ENCODE measurements at places on chromosomes 7 and 10.
A peak's percentile ranks its signal among the peaks of the same experiment; 100 is the strongest.

GRCh38 chr10:48945441-48946130, 5.9 kb upstream of the LRRC18 start:
- DNase-seq, result no peak

DNA sequence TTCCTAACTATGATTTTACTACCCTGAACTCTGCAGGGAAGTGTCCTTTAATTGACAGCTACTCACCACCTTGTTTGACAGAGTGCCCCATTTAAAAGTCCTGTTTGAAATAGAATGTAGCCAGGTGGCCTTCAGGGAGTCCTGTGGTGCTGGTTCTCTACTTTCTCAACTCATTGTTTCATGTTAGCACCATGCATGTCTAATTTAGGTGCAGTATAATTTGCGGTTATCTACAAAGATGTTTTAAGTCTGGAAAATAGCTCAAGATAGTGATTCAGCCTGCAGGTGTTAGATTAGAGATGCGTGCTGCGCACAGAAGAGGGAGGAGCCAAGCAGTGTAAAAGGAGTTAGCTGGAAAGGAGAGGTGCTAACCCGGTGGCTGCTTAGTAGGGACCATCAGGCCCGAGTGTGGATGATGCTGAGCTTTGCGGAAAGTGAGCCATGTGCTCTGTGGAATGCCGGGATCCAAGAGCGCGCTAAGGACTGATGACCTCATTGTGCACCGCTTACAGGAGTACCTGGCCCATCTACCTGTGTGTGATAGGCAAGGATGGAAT, 1.2 kb downstream of the CCM2 start:
- DNase-seq, result peak; percentile 49

GRCh38 chr7:115775981-115776380, 254.6 kb downstream of the TFEC start:
- DNase-seq, result no peak

DNA sequence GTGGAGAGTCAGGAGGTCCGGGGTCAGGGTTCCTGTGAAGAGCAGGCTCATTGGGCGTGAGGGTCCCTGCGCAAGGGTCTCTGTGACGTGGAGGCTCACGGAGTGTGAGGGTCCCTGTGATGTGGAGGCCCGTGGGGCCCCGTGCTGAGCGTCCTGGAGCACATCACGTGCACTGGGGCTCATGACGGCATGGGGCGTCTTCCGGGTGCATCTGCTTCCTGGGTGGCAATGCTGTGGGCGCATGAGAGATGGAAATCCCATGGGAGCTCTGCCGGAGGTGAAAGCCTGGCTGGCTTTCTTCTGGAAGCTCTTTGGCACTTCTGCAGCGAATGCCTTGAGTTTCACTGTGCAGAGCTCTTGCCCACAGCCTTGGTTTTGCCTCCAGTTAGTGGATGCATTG, 71.4 kb downstream of the WDR37 start:
- DNase-seq, result no peak

- no peak for DNase-seq
Observed at GRCh38 chr7:1382553-1383397, 76.5 kb downstream of the MICALL2 start.

DNA sequence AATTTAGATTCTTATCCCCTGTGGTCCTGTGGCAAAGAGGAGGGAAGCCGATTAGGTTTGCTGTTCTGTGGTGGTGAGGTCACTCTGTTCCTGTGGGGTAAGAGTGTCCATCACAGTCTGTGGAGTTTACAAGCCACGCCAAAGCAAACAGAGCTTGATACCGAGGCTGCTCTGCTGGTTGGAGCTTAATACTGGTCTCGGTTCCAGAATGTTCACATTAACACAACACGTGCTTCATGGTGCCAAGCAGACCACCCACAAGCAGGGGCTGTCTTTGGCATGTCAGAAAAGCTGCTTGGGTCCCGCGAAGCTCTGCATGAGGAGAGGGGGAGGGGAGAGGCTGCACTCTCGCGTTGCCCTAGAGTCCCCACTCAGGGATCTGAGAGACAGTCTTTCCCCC, 47.5 kb downstream of the DNAJB6 start:
- no peak for DNase-seq

DNA sequence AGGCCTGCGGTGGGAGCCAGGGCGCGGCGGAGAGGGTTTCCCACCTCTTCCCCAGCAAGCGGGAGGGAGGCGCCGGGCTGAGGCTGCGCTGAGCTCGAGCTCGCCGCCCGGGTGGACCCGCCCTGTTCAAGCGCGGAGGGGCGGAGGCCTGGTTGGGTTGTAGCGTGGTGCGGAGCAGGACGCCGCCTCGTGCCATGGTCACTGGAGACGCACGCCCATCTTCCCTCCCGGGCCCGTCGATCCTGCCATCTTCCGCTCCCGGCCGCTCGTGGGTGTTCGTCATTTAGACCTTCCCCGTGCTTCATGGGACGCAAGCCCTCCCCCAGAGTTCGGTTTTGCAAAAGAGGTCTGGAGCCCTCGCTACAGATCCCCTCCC, 9.3 kb upstream of the EN2 start:
- DNase-seq, result no peak

DNA sequence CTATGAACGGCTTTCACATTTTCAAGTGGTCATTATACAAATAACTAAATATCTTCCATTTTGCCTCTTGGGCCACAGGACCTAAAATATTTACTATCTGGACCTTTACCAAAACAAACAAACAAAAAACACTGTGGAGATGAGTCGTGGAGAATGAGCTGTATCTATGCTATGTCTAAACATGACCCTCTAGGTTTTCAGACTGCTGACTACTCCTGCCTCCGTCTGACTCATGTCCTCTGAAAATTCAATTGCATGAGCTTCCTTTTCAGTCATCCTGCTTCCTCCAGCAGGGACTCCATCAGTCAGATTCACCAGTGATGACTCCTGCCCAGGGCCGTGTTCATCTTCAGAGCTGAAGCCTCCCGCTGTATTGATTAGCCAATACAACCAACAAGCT, 96.8 kb downstream of the COL28A1 start:
- DNase-seq, result no peak

DNA sequence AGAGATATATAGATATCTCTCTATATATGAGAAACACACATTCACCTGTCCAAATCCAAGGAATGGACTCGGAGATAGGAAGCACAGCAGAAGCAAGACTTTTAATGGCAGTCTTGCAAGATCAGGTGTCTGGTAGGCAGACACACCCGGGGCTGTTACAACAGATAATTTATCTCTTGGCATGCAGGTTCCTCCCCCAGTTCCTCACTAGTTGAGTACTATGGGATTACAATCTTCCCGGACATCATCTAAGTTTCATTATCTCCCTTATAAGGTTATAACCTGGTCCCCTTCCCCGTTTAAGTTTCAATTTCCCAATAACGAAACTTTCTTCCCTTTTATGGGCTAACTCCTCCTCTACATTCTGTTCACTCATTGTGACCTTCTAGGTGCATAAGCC, 399.3 kb downstream of the PPP1R3A start:
- DNase-seq, result no peak

DNA sequence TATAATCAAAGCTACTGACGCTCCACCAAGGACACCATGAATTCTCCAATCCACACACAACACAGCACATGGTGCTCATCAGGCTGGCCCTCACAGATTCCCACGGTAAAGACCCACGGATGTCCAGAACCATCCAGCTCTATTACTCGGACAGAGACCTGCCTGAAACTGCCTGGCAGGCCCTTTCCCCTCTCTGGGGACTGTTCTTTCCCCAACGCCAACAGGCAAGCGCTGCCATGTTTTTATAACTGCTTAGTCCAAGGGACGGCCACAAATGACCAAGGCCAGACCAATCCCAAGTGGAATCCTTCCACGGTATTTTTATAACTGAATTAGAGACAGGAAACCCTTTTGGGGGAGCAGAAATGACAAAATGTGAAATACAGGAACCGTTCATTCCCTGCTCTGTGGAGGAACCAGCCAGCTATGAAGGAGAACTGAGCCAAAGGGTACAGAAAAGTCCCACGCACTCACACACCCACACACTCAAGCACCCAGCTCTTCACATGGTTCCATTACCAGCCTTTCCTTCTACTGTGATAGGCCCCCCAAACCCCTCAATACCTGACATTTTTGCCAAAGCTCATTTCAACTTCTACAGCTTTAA, 4.1 kb downstream of the PIP4K2A start:
- no peak for DNase-seq

DNA sequence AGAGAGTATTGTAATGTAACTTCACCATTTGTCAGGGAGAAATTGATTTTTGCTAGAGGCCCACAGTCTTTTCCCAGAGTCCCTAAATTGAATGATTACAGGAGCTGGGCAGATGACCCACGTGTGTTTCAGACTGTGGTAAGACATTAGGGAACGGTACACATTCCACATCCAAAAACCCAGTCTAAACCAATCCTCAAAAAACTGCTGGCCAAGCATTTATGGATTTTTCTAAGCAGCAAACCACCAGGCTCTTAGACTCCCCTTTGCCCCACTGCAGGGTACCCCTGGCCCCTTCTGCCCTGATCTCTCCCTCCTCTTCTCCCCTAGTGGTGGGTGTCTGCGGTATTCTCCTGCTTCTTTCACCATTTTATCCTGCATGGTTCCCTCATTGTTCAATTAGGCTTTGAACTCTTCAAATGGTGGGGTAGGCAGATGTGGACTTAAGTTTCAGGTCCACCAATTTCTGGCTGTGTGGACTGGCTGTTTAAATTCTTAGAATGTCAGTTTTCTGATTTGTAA, 135.5 kb upstream of the SORCS3 start:
- no peak for DNase-seq

- no peak for DNase-seq
Observed at GRCh38 chr10:131778385-131778784, 122.4 kb upstream of the PPP2R2D start.

DNA sequence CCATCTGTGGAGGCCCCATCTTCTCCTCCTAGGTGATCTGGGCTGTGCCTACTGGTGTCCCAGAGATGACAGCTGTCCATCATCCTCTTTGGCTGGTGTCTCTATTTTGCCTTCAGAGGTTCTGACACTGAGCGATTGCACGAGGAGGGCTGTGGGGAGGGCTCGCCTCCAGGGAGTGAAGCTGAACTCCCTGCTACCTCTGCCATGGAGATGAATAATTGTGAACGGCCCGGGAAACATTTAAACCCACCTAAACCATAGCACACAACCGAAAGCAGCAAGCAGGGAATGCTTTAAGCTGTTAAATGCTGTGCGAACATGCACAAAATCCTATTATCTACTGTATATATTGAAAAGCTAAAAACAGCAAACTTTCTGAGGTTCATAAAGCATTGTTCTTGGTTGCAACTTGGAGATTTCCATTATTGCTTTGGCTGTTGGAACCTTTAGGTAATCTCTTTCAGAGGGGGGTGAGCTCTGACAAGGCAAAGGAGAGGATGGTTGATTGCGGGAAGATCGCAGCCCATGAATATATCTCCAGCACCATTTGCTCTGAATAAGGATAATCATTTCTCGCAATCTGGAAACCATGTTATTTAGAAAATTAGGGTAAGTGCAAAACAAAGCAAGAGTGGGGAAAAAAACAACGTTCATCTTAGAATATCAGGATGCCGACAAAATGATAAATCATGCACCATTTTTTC, 507.6 kb downstream of the GALNT17 start:
- no peak for DNase-seq

GRCh38 chr10:7354330-7355047, 56.3 kb downstream of the SFMBT2 start:
- no peak for DNase-seq

DNA sequence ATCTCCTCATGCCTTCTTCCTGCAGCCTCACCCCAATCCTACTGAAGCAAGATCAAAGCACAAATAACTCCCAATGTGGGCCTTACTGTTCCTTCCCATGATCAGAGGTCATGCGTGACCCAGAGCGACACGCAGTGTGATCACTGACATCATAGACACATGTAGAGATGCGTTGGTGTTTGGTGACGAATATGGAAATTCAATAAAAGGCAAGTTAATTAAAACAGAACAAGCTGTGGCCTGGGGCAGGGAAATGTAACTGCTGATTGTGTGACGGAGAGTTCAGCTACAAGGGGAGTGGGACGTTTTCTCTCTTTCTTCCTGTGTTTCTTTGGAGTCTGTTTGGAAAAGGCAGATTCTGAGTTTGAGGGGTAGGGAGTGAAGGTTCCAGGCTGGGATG, 34.8 kb upstream of the CARD11 start:
- no peak for DNase-seq

DNA sequence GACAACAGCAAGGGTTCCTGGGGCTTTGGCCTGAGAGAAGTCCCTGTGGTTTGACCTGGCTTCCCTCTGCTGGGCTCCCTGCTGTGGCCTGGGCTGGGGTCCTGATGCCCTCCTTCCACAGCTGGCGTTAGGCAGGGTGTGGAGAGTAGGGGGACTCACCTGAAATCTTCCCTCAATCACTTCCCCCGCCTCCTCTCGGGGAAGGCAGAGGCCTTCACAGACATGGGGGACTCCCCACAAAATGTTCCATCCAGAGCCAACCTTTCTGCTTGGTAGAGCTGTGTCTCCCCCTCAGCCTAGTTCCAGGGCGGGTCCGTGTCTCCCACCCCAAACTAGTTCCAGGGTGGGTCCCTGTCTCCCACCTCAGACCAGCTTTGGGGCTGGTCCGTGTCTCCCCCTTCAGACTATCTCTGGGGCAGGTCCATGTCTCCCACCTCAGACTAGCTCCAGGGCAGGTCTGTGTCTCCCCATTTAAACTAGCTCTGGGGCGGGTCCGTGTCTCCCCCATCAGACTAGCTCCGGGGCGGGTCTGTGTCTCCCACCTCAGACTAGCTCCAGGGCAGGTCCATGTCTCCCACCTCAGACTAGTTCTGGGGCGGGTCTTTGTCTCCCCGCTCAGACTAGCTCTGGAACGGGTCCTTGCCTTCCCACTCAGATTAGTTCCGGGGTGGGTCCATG, 2.2 kb downstream of the PVRIG start:
- no peak for DNase-seq

GRCh38 chr10:97788552-97789442, 17.0 kb upstream of the SFRP5 start:
- no peak for DNase-seq

GRCh38 chr7:2051707-2052656, 180.8 kb downstream of the MAD1L1 start:
- no peak for DNase-seq

GRCh38 chr10:34985823-34986222, 104.3 kb downstream of the CUL2 start:
- no peak for DNase-seq

- DNase-seq, result no peak
Observed at GRCh38 chr10:127577376-127578258, 28.5 kb downstream of the NPS start.

DNA sequence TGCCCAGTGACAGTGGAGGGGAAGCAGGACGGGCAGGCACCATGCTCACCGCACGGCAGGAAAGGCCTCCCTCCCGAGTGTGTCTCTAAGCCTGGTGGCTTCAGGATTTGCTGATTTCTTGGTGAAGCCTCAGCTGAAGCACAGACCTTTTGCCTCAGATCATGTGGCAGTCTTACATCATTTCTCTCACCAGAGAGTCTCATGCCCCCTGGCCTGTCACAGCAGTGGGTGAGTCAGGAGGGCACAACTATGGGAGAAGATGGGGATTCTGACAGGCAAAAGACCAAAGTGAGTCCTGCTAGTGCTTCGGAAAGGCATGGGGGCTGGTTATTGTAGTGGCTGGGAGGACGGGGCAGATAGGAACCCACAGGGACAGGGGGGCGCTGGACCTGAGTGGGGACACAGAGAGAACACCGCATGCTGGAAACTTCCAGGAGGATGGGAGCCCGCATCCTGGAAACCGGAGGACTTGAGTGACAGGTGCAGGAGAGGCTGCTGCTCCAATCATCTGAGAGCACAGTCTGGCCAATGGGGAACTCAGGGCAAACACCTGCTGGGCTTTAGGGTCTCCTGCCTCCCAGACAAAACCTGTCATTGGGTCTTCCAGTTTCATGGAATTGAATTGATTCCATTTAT, 166.8 kb downstream of the ADARB2 start:
- DNase-seq, result no peak

- no peak for DNase-seq
Observed at GRCh38 chr7:104967088-104967487, 46.9 kb upstream of the KMT2E start.
